ENCODE measurements at places on chromosomes 5 and 9.

DNA sequence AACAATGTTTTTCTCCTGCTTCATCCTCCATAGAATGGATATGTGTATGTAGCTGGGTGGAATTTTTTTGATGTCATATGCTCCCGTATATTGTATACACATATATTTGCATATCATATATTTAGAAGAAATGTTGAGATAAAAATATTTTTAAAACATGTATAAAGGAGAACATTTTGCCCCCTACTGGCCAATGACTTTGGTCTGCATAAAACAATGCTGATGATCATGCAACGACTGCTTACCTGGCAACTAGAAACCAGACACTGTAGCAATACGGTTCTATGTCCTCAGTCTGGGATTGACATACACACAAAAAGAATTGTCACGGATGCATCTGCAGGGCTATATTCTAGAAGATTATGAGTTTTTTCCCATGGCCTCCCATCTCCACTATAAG lies 503.6 kb downstream of the ELAVL2 start:
- DNase-seq: no peak

DNA sequence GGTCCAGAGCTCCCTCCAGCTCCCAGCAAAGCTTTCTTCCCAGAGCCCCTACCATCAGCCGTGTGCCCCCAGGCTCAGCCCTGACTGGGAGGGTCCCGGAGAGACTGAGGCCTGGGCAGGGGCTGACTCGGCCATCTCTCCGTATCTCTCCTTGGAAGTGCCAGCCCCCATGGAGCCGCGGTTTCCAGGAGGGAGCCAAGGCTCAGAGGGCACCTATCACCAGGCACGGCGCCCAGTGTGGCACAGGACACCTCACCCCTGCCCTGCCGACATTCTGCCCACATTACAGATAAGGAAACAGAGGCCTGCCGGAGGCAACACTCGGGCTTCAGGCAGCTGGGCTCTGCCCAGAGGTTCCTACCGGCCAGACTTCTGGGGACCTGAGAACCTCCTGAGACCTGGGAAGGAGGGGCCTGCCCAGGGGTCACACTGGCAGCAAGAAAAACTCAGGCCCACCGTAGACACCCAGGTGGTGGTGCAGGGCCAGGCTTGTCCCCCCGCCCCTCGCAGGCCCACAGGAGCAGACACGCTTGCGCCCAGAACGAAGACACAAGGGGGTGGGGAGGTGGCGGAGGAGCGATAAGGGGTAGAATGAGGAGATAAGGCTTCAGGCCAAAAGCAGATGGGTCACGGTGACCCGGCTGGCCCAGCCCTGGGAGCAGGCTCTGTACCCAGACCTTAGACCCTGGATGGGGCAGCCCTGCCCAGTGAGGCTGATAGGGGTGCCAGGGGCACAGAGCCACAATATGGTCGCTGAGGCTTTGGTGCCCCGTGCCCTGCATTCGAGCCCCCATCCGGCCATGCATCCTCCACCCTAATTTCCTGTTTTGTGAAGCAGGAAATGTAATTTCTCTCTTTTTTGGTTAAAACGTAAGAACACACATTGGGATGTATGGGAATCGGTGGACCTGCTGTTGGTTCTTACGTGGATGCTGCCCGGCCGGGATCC lies 11.8 kb downstream of the NR5A1 start:
- DNase-seq: no peak

- DNase-seq: no peak
These were observed 140.3 kb downstream of the ZSWIM6 start for GRCh38 chr5:61472172-61472958.

DNA sequence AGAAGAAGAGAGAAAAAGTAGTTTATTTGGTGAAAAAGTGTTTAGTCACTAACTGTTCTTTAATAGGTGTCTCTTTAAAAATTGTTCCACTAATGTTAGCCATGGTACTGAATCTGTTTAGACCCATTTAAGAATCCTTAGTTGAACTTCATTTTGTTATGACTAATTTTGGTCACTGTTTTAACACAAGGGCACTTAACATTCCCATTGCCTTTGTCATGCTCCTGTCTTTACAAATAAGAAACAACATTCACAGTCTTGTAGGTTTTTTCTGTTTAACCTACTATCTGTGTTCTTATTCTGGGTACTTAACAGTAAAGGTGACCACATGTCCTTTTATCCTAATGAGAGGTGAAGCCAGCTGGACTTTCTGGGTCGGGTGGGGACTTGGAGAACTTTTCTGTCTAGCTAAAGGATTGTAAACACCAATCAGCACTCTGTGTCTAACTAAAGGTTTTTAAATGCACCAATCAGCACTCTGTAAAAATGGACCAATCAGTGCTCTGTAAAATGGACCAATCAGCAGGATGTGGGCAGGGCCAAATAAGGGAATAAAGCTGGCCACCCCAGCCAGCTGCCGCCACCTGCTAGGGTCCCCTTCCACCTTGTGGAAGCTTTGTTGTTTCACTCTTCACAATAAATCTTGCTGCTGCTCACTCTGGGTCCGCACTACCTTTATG lies 116.7 kb downstream of the WDR70 start:
- no peak for DNase-seq
